ENCODE measurements at places on chromosomes 7 and 10.

- no peak for DNase-seq
Observed at GRCh38 chr10:26855186-26855585, 5.6 kb downstream of the ABI1 start.

DNA sequence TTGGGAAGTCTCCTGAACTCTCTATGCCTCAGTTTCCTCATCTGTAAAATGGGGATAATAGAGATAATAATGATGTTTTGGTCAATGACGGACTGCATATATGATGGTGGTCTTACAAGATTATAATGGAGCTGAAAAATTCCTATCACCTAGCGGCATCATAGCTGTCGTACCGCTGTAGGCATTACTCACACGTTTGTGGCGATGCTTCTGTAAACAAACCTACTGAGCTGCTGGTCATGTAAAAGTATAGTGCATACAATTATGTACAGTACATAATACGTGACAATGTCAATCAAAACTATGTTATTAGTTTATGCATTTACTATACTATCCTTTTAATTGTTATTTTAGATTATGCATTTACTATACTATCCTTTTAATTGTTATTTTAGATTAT, 339.1 kb upstream of the NPVF start:
- DNase-seq = no peak

GRCh38 chr7:94510582-94511496, 1.2 kb downstream of the CASD1 start:
- DNase-seq = no peak

- DNase-seq = no peak
Observed at GRCh38 chr7:107860981-107861652, 29.9 kb upstream of the DLD start.

DNA sequence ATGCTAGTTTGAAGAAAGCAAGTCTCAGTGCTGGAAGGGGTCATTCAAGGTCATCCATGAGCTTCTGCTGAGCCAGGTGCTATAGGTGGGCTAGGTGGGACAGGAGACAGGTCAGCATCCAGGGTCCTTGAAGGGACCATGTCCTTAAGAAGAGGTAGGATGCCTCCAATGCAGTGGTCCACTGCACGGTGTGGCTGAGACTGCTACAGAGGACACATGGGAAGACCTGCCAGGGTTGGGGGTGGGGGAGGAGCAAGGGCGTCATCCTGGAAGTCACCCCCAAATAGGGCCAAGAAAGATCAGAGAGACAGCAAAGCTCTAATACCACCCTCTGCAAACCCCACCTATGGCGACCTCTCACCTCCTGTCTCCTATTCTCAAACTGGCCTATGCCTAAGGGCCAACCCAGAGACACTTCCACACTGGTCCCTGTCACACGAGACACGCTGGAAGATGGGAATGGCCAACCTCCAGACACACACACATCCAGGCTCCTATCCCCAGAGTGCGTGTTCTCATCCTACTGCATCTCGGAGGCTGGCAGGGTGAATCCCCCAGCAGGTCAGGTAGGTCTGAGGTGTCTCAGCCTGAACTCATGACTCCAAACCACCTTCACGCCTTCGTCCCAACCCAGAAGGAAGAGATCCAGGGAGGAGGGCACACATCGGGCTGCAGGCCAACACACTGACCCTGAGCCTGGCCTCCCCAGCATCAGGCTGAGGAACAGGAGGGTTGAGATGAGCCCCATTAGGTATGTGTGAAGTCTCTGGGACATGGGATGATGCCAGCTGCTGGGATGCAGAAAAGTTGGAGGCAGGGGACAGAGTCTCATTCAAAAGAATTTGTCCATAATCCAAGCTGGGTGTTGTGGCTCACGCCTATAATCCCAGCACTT, 5.6 kb upstream of the PPP1R35 start:
- DNase-seq = no peak

GRCh38 chr10:8035641-8036470, 18.6 kb upstream of the GATA3 start:
- no peak for DNase-seq

GRCh38 chr10:114026189-114027040, 17.3 kb upstream of the ADRB1 start:
- DNase-seq = no peak

GRCh38 chr7:131690441-131690840, 134.0 kb upstream of the PODXL start:
- no peak for DNase-seq

- no peak for DNase-seq
Observed at GRCh38 chr10:20745556-20746375, 151.3 kb downstream of the NEBL start.

GRCh38 chr10:74027702-74028101, 29.8 kb downstream of the VCL start:
- DNase-seq = no peak

- no peak for DNase-seq
Observed at GRCh38 chr10:106661767-106662140, 502.8 kb downstream of the SORCS1 start.

GRCh38 chr10:128036746-128037543, 89.3 kb downstream of the MKI67 start:
- no peak for DNase-seq

GRCh38 chr7:71842381-71842780, 569.8 kb downstream of the CALN1 start:
- DNase-seq = no peak

DNA sequence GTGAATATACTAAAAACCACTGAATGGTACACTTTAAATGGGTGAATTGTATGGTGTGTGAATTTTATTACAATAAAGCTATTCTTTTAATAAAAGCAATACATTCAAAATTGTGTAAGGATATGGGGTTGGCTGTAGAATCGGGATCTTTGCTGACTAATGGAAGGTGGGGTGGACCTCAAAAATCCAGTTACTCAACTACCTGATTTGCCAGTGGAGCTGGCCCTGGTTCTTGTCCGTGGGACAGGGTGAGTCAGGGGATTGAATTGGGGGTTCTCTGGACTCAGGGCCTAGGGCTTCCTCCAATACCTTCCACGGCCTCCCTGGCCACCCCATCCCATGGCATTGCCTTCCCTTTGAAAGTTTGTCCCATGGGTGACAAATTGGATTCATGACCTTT, 13.5 kb upstream of the RABGEF1 start:
- DNase-seq = no peak

DNA sequence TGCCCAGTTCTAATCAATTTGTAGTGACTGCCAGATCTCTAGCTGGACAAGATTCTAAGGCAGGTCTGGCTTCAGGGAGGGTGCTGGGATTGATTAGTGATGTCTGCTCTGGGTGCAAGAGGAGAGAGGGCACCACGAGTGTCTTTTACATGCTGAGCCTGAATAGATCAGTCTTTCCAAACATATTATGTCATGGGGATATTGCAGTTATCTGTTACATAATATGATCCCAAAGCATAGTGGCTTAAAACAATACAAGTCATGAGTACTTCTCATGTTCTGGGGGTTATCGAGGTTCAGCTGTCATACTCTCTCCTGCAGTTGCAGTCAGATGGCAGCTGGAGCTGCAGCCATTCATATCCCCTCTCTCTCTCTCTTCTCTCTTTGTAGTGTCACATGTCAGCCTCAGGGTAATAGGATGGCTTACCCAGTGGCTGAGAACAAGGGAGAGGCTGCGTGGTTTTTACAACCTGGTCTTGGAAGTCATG, 26.0 kb downstream of the SLC29A3 start:
- no peak for DNase-seq

DNA sequence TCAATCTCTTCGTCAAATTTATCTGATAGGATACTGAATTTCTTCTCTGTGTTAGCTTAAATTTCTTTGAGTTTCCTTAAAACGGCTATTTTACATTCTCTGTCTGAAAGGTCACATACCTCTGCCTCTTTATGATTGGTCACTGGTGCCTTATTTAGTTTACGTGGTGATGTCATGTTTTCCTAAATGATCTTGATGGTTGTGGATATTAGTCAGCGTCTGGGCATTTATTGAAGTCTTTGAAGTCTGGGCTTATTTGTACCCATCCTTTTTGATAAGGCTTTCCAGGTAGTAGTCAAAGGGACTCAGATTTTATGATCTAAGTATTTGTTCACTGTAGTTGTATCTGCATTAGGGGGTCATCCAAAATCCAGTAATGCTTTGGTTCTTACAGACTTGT, 1407.5 kb upstream of the LRRTM3 start:
- DNase-seq = no peak

DNA sequence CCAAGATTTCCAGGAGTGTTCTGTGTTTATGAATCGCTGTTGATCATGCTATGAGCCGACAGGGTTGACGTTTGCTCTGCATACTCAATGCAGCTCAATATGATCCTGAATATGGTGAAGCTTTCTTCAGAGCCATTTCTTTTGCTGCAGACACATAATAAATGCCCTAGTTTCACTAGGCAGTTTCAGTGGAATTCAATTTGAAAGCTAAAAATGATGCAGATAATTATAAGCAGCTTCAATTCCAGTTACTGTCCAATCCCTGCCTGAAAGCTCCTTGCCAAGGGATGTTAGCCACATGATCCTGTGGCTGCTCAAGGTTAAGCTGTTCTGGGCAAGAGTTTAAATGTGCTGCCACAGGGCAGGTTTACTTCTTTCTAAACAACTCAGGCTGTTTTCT, 805.6 kb downstream of the NRG3 start:
- DNase-seq = no peak

DNA sequence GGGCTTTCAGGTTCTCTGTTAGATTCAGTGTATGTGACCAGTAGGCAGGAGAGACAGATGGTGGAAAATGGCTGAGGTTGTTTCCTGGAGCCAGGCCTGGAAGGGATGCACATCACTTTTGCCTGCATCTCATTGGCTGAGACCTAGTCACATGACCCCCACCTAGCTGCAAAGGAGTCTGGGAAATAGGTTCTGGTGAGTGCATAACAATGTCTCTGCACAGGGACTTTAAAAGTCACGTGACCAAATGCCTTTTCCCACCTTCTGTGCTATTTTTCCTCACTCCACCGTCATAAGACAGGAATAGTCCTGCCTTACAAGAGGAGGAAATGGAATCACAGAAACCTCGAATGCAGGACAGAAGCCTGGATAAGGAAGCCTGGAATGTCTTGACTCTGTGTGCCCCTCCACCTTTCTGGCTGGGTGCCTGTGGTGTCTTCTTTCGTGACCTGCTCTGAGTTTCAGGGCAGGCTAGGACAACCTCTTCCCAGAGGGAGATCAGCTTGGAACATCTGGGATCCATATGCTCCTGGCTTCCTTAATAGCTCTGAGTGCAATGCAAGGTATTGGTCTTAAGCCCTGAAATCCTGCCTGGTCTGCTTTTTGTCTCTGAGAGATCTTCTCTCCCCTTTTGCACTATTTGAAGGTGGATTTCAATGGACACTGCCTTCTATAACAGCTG, 139.9 kb upstream of the ZNF438 start:
- no peak for DNase-seq

- DNase-seq = no peak
Observed at GRCh38 chr10:86967481-86967941, 771 bp upstream of the ADIRF start.

DNA sequence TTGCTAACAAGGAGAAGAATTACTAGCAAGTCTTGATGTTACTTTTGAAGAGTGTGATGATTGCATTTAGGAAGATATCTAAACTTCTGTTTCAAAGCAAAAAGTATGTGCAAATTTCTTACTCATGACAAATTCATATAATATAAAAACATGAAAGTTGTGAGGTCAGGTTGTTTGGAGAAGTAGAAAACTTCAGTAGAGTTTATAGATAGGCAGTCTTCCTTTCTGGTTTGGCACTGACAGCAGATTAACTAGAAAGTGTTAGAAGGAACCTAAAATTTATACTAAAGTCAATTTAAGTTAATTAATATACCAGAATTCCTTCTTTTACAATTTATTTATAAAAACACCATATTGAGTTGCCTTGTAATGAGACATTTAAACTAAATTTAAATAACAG, 16.9 kb downstream of the PTEN start:
- no peak for DNase-seq

DNA sequence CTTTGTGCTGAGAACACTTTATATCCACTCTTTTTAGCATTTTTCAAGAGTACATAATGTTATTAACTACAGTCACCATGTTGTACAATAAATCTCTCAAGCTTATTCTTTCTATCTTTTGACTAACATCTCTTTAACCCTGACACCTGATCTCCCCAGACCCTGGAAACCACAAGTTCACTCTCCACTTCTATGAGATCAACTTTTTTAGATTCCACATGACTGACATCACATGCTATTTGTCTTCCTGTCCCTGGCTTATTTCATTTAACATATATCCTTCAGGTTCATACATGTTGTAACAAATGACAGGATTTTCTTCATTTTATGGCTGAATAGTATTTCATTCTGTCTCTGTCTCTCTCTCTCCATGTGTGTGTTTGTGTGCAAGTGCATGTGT, 15.5 kb downstream of the SLC13A1 start:
- no peak for DNase-seq

GRCh38 chr10:72254813-72255568, 18.7 kb upstream of the DDIT4 start:
- DNase-seq = no peak

DNA sequence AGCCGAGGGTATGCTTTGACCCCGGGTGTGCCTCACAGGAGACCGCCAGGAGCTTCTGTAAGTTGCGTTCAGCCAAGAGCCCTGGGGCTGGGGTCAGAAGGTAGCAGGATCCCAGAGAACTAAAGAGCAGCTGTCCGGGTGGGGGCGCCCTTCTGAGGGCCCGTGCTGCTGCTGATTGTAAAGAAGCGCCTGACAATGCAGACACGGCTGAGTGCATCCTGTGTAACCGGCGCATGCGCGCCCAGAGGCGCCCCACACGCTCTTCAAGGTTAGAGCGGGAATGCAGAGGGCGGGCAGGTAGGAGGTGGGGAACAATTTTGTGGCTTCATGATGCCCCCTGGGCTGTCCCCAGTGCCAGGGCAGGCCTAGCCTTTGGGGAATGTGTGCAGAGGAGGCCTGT, 210.2 kb upstream of the CTBP2 start:
- DNase-seq = no peak

DNA sequence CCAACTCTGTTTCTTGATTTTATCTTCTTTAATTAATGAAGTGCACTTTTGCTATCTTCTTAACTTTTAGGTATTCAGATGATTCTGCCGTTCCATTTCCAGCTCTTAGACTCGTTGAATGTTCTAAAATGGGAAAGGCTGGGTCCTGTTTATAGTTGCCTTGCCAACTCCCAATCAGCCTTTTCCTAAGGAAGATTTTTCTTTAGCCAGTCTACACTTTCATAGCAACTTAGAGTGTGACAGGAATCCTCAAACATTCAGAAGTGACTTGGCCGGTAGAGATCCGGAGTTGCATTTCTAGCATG, 23.0 kb upstream of the TRIL start:
- DNase-seq = no peak

- DNase-seq = no peak
Observed at GRCh38 chr7:2633538-2634266, 1.9 kb downstream of the TTYH3 start.

GRCh38 chr10:103481974-103482531, 3.0 kb upstream of the CALHM3 start:
- peak; percentile 7 for DNase-seq

GRCh38 chr10:126080879-126081411, 184.6 kb downstream of the FANK1 start:
- DNase-seq = no peak

All from activated CD8-positive, alpha-beta memory T cell treated with anti-CD3 and anti-CD28 coated beads for 1 hour (primary cell).